ENCODE measurements at places on chromosomes 2 and 18.

GRCh38 chr18:39345321-39345720 lies 1779.7 kb upstream of the CELF4 start:
- DNase-seq, result no peak

- DNase-seq, result no peak
These were observed 69.9 kb downstream of the LIMS1 start for GRCh38 chr2:108604196-108604595.

DNA sequence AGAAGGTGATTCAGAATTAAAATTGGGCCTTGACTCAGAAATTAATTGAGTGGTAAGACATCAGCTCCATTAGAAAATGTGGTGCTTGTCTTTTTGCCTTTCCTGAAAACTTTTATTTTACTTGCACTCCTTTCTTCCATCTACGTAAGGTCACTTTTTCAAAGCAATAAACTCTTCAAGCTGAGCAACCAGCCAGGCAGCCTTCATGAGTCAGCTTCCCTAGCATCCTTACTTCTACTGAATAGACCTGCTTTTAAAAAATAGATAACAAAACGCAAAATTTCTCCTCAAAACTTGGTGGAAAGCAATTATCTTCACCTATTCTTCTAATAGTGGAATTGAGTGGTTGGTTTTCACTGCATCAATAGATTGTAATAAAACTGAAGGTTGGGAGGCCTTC lies 504.2 kb downstream of the ARHGAP15 start:
- no peak for DNase-seq

- DNase-seq, result no peak
These were observed 73.9 kb downstream of the KYNU start for GRCh38 chr2:142951190-142952007.

DNA sequence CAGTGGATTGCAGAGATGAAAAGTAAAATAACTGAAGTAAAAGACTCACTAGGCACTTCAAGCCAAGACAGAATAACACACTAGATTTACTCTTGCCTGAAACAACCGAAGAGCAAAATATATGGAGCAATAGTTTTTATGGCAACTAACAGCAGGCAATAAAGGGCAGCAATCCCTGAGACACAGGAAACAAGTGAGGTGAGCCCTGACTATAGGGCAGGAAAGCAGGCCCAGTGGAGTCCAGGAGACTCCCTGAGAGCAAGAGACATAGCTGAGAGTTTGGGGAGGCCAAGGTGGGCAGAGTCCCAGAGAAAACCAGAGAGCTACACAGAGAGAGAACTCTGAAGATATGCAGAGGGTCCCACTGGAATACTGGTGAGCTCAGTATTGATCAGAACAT lies 18.8 kb downstream of the FARSB start:
- DNase-seq, result no peak

GRCh38 chr2:238083919-238084318 lies 16.2 kb upstream of the ESPNL start:
- no peak for DNase-seq

DNA sequence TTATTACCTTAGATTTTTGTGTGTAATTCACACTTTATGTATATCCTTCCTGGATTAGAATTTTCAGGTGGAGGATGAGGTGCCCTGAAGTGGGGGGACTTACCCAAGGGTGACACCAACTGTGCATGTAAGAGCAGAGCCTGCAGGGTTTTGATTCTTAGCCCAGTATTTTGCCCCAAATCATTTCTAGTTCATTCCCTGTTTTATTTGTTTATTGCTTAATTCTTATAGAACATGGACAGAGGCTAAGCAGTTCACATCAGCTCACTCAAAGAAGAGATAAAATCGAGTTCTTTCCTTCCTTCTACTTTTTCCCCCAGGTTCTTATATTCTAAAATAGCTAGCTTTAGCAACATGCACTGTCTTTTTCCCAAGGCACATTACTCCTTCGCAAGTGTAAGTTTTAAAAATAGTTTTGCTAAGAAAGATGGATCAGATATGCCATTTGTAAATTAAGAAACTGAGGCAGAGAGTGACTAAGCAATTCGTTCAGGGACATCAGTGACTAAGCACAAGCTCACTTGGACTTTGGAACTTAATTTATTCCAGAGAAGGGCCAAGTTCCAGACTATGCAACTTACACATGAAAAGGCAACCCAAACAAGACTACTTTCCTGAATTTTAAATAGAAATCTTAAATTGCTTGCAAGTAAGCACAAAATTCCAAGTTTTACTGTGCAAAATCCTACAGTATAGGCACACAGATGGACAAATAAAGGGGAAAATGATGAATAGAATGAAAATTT lies 427.9 kb upstream of the POU3F3 start:
- no peak for DNase-seq

- DNase-seq, result no peak
These were observed 177.4 kb downstream of the FIGN start for GRCh38 chr2:163558251-163559021.

DNA sequence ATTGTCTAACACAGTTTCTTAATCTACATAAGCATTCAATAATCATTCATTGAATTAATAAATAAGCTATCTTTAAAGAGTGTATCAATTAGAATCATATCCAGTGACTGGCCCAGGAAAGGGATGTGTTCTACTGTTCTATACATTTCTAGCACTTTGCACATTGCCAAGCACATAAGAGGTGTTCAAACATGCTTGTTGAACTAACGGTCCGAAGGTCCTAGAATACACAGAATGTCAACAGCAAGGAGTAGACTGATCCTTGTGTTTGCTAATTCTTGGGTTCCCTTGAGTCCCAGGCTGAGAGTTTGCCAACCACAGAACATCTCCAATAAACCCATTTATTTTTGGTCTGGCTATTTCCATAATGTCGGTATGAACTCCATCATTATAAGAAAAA lies 331.7 kb upstream of the DCC start:
- no peak for DNase-seq

All from activated CD4-positive, alpha-beta T cell treated with anti-CD3 and anti-CD28 coated beads, Interleukin-2, amount 50 U/mL, for 16 hours (primary cell).